Bone marrow (tissue), 2 donors: ENCODE measurements at places on chromosomes 11 and 22.

GRCh38 chr11:30582726-30583125 is 3.4 kb downstream of the MPPED2 start:
- no peak for DNase-seq

- DNase-seq: no peak
These were observed 290.7 kb downstream of the TBC1D22A start for GRCh38 chr22:47053013-47053725.

GRCh38 chr11:45610627-45611026 is 54.8 kb downstream of the CHST1 start:
- DNase-seq: no peak

GRCh38 chr11:73280626-73281025 is 8.5 kb downstream of the P2RY6 start:
- no peak for DNase-seq

DNA sequence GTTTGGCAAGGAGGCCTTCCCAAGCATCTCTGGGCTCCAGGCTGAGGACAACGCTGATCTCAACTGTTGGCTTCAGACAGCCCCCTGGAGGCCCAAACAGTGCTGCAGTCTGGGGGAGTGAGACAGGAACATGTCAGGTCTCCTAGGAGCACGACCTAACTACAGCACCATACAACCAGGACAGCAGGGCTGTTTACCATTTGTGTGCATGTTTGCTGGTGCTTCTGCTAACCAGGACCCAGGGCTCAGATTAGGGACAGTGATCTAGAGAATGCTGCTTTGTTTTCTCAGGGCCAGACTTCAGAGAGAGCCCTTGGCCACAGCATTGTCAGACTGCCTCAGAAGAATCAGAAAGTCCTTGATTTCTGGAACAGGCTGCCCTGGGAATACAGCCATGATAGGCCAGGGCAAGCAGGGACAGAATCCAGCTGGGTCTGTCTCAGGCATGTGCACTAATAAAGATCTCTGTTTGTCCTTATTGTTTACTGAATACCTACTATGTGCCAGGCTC is 126.5 kb downstream of the VPREB1 start:
- no peak for DNase-seq

DNA sequence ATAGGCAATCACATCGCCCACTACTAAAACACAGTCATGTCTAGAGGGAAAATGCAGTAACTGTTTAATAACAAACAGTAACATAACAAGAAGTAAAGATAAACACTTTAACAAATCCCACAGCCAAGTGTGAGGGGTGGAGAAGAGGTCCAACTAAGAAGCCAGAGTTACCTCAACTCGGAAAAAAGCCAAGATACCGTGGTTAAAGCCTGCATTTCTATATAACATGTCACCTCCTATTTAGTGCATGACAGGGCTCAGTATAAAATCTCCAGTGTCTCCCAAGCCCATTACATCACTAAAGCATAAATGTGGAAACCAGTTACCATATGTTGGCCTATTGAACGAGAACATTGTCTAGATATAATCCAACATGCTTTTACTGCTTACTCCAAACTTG is 281.7 kb downstream of the LRRC4C start:
- no peak for DNase-seq

GRCh38 chr22:29801153-29801552 is 34.0 kb downstream of the UQCR10 start:
- DNase-seq: no peak

DNA sequence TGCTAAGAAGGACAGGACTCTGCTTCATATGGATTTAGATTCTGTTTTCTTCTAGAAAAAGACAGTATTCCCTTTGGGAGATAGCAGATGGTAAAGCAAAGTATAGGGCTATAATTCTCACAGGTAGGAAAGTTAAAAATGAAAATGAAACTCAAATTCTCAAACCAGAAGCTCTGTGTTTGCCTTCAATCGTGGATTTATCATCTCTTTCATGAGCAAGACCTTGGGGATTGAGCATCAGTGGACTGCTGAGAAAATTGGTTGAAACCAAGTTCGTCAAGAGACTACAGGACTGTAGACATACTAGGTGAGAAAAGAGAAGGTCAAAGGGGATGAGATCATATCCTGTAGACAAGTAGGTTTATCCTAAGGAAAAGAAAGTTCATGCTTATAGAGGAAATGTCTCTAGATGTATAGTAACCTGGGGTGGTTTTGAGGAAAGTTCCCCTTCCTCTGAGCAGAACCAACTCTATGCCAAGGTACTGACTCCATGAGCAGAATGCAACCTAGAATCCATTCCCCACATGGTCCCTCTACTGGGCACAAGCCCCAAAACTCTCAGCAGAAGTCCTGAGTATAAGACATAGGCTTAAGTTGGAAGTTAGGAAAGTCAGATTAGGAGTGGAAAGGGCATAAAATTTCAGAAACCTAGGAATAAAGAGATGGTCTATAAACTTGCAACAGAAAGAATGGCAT is 46.5 kb downstream of the SLC5A12 start:
- DNase-seq: no peak

DNA sequence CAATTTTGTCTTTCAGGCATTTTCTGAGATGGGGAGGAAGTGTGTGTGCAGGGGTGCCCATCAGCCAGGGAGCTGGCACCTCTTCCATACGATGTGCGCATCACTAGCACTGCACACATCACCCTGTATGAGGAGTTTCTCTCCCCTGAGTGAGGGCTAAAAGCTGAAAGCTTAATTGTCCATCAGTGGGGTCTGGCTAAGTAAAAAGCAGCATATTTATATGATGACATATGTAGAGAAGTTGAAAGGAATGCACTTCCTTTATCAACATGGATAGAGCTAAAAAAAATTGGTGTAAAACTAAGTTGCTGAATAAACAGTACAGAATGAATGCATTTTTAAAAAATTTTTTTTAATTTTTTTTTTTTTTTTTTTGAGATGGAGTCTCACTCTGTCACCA is 4.0 kb downstream of the VSTM5 start:
- no peak for DNase-seq

DNA sequence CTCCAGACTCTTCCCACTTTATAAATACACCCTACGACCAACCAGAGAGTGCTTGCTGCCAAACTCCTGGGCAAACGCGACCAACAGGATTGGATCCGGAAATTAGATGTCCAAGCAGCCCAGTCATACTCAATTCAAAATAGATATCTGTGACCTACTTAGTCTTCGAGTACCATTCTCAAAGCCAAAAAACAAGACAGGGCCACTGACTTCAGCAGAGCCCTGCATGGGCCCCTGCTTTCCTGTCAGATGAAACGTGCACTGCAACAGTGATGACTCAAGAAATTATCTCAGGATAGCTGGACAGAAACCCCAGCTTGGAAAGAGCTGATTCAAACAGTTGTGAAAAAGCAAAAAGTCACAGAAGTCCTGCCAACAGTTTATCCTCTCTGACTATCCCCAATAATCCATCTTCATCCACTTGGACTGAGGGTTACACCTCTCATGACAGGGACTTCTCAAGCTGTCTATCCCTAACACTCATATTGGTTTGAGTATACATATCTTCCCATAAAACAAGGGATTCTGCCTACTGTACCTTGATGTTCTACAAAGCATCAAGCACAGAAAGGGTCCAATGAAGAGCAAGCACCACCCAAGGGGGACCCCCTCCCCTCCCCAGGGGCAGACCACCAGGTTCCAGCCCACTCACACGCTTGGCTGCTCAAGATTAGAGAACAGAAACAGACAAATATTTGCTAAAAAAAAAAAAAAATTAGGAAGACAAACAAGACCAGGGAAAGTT is 17.4 kb downstream of the SMCO4 start:
- DNase-seq: no peak

GRCh38 chr11:66879583-66879982 is 22.7 kb downstream of the LRFN4 start:
- DNase-seq: no peak

- no peak for DNase-seq
These were observed 138.3 kb downstream of the SNX19 start for GRCh38 chr11:130778026-130778425.

GRCh38 chr11:74135127-74135840 is 35.5 kb downstream of the C2CD3 start:
- no peak for DNase-seq

DNA sequence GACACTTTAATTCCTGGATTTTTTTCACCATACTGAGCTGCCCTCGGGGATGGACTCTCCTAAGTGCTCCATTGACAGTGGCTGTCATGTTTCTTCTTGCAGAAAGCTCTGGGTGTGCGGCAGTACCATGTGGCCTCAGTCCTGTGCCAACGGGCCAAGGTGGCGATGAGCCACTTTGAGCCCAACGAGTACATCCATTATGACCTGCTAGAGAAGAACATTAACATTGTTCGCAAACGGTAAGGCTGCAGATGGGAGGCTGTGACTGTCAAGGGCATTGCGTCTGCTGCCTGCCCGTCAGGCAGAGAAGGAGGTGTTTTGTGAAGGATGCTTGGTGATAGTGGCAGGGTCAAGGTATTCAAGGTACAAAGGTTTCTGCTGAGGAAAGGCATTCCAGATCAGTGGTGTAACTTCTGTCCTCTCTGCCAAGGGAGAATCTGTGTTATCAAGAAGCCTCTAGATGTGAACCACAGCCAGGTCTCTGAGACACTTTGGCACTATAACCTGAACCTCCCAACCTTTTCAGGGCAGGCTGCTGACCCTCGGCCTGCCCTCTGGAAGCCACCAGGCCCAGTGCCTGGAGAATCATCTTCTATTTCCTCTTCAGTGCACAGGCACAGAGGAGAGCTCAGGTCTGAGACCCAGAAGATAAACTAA is 30.8 kb downstream of the ACO2 start:
- DNase-seq: no peak

- no peak for DNase-seq
These were observed 36.0 kb downstream of the PRCP start for GRCh38 chr11:82864268-82864667.

DNA sequence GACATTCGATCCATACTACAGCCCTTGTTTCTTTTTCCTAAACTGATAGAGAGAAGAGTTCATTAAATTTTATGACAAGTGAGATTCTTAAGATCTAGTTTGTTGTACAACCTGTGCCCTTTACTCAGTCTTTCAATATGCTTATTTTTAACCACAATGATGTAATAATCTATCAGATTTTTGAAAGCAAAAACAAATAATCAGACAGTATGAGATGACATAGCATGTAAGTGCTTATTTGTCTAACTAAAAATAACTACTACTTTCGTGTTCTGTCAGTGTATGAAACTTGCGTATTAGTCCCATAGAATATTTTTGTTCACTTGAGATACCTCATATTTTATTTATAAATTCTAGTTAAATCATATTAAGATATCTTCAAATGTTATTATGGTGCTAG is 33.2 kb downstream of the RAB39A start:
- no peak for DNase-seq

- no peak for DNase-seq
These were observed 68.7 kb downstream of the PTPRJ start for GRCh38 chr11:48049036-48049435.

DNA sequence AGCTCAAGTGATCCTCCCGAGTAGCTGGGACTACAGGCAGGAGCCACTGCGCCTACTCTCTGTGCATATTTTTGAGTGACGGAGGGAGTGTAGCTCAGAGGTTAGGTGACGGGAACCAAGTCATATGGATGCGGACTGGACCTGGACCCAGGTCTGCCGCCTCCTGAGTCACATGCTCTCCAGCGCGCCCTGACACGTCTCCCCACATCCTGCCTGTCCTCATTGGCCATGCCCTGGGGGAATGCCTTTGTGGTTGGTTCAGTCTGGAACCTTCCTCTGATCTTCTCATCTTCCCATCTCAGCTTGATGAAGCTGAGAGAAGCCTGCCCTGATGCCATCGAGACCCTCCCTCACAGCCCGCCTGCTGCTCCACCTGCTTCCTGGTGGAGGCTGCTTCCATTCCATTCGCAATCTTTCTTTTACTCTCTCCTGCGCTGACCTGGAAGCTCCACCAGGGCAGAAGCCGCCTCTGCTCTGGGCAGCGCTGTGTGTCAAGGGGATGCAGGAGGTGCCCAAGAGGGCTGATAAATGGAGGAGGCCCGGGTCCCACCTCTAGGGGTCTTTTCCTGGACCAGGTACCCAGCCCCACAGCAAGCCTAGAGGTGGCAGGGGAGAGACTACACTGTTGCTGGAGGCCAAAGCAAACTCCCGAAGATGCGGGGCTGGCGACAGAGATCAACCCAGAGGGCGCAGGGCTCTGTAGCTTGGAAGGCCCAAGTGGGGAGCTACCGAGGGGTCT is 13.9 kb upstream of the BAIAP2L2 start:
- no peak for DNase-seq

- no peak for DNase-seq
These were observed 82.3 kb downstream of the YAP1 start for GRCh38 chr11:102192349-102193066.

- no peak for DNase-seq
These were observed 159 bp downstream of the FZD4 start for GRCh38 chr11:86955111-86955360.

- no peak for DNase-seq
These were observed 235.4 kb upstream of the NARS2 start for GRCh38 chr11:78809931-78810541.

DNA sequence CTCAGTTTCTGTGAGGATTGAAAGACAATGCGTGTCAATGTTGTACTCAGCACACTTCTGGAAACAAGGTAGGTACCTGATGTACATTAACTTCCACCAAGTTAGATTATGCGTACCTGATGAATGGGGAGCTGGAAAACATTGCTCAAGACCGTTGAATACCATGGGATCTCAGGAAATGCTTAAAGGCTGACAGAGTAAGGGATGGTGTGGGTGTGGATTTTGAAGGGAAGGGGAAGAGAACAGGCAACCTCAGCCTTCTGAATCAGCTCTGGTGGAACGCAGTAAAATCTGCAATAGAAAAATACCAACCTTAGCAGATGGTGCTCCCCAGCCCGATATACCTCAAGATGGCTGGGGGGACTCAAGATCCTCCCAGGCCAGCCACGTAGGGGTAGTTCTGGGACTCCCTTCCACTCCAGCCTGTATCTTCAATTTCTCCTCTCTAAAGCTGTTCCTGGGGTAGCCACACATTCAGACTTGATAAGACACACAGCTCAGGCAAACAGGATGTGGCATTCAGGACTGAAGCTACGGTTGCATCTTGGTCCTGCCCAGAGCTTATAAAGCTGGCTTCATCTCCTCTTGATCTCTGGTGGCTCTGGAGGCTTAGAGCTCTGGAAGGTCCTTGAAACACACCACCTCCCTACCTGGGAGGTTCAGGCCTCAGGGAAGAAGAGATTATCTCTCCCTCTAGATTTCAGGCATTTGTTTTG is 111.8 kb downstream of the CTNND1 start:
- DNase-seq: no peak

DNA sequence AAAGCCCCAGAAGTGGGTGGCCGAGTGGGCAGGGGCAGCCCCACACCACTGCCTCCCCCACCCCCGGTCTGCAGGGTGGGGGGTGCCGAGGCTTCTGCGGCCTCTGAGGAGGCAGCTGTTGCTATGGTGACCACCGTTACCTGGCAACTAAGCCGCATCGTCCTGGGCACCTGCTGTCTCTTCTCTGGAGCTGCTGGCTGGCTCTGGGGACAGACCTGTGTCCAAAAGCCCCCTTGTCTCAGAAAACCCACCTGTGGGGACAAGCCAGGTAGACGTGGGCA is 79.9 kb upstream of the PRR5 start:
- no peak for DNase-seq
